Stimulated activated CD4-positive, alpha-beta T cell treated with anti-CD3 and anti-CD28 coated beads, Interleukin-12 subunit alpha, Interleukin-12 subunit beta, amount 100 ng/mL, for 4 hours (primary cell): ENCODE measurements at places on chromosomes 1 and 21.

GRCh38 chr1:54705153-54705552 lies 10.5 kb upstream of the TTC4 start:
- no peak for DNase-seq

- no peak for DNase-seq
Measured at GRCh38 chr1:29832471-29832870, 596.1 kb downstream of the PTPRU start.

GRCh38 chr1:51526248-51526647 lies 7.2 kb upstream of the EPS15 start:
- DNase-seq = no peak

- DNase-seq = no peak
Measured at GRCh38 chr1:221832151-221832550, 90.3 kb upstream of the DUSP10 start.

DNA sequence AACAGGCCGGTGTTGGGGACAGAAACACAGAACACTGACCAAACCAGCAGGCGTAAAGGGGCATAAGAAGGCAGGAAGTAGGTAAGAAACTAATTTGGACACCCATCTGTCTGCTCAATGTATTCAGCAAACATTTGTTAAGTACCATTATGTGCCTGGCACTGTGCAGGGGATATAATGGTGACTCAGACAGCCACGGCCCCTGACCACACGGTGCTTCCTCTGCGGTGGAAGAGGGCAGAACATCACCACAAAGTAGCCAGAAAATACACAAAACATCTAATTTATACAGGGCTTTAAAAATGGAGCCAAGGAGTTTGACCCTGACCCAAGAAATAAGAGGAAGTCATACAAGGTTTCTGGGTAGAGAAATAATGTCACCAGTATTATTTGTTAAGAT lies 12.9 kb downstream of the DNAJC11 start:
- no peak for DNase-seq

DNA sequence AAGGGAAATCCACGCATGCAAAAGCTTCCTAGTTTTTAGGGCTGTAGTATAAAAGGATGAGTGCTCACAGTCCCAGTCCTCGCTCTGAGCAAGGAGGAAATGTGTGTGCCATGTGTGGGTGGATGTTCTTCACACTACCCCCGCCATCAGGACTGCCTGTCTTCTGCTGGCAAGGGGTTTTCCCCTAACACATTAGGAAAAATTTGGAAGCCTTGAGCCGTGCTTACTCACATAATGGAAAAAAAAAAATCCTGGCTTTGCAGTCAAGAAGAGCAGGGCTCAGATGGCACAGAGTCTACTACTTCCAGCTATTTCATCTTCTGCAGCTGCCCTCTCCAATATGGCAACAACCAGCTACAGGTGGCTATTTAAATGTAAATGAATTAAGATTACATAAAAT lies 363.1 kb downstream of the PLPP3 start:
- DNase-seq = no peak

DNA sequence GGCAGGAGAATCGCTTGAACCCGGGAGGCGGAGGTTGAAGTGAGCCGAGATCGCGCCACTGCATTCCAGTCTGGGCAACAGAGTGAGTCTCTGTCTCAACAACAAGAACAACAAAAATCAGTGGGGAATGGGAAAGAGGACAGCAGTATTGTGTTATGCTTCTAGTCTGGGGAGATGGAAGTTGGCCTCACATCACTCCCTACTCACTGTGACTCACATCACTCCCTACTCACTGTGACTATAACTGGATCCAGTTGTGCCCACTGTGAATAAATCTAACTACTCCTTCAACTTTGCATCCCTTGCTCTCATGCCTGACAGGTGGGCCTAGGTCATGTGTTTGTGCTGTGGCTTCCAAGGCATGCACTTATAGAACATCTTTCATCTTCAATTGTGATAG lies 285.4 kb upstream of the USP24 start:
- DNase-seq = no peak

DNA sequence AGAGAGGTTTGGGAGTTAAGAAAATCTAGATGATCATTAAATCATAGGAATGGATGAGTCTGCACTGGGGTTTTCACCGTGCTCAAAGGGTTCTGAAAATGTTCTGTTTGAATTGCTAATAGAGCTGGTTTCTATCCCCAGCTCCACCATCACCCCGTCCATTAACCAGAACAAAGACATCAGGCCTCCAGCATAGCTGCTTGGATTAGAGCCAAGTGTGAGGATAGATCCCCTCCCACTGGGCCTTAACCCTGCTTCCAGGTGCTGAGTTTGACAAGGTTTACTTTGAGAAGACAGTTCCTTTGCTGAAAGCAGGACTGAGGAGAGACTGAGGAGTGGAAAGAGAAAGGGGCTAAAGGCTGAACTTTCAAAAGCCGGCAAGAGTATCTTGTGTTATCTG lies 48.3 kb downstream of the MPZL1 start:
- DNase-seq = no peak
